T-helper 17 cell (primary cell): ENCODE measurements at places on chromosomes 2 and 18. TPM values are rescaled to one million over a fixed set of nuclear protein-coding genes. Genes with fewer than 3 reads are reported as not detected.

- H3K36me3 ChIP-seq, result peaks cover 4% of the 10 kb centered on the region
- H3K27ac ChIP-seq, result peak overlapping the region; percentile 95
- DNase-seq, result no peak
- no peaks in the 10 kb centered on the region for H3K27me3 ChIP-seq
- peak overlapping the region; percentile 82 for H3K4me3 ChIP-seq
Measured at GRCh38 chr2:96205888-96206287, 2.7 kb downstream of the STARD7 start.

- H3K36me3 ChIP-seq, result no peaks in the 10 kb centered on the region
- DNase-seq, result no peak
- H3K27me3 ChIP-seq, result no peaks in the 10 kb centered on the region
- H3K27ac ChIP-seq, result no peak overlapping the region
- H3K4me3 ChIP-seq, result no peak overlapping the region
- no peaks in the 10 kb centered on the region for H3K4me1 ChIP-seq
Measured at GRCh38 chr2:73337828-73338227, 44.5 kb upstream of the EGR4 start.

DNA sequence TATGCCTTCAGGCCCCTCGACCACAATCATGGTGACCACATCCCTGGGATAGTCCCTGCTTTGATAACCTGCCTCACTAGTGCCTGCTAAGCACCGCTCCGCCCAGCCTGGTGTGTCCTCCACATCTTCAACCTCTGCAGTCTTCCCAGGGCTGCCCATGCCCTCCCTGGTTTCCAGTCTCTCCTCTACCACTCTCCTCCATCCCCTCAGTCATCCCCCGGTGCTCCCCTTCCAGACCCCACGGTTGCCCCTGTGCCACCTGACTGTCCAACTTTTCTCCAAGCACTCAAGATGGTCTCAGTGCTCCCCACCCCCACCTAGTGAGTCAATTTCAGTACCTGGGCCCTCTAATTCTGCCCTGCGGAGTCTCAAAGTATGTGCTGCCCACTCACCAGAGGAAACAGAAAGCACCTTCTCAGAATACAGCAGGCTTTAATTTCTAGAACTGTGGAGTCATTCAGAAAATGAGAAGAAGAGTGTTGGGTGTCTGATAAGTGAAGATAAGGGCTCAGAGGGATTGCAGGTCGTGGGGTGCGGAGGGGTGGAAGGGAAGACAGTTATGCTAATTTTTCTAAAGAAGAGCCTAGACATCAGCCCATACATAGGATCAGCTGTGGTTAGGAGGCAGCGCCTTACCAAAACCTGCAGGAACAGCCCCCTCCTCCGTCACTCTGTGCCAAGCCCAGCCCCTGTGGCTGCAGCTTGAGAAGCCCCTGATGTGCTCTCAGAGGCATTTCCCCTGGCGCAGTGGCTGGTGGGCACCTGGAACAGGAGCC is 53.6 kb upstream of the CAB39 start:
- no peak for DNase-seq
- peak overlapping the region; percentile 96 for H3K27ac ChIP-seq
- H3K36me3 ChIP-seq, result peaks cover 3% of the 10 kb centered on the region
- H3K4me3 ChIP-seq, result peak overlapping the region; percentile 91

DNA sequence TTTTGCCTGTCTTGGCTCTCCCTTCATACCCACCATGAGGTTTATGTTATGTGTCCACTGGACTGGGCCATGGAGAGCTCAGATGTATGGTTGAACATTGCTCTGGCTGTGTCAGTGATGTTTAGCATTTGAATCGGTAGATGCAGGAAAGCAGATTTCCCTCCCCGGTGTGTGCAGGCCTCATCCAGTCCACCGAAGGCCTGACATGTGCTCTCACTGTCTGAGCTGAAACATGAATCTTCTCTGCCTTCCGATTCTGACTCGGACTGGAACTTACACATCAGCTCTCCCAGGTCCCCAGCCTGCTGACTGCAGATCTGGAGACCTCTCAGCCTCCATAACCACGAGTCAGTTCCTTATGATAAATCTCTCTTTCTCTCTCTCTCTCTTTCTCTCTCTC is 72.4 kb upstream of the SLC66A3 start:
- H3K27me3 ChIP-seq, result peaks cover 23% of the 10 kb centered on the region
- no peaks in the 10 kb centered on the region for H3K36me3 ChIP-seq
- H3K4me1 ChIP-seq, result peaks cover 2% of the 10 kb centered on the region
- no peak overlapping the region for H3K27ac ChIP-seq
- DNase-seq, result no peak
- H3K4me3 ChIP-seq, result no peak overlapping the region

- peaks cover 14% of the 10 kb centered on the region for H3K27me3 ChIP-seq
- H3K36me3 ChIP-seq, result no peaks in the 10 kb centered on the region
Measured at GRCh38 chr18:57854726-57855125, 51.6 kb upstream of the ATP8B1 start.

- no peaks in the 10 kb centered on the region for H3K36me3 ChIP-seq
- no peak overlapping the region for H3K27ac ChIP-seq
- no peak for DNase-seq
- H3K4me1 ChIP-seq, result no peaks in the 10 kb centered on the region
Measured at GRCh38 chr2:3139906-3140305, 237.7 kb downstream of the EIPR1 start.

DNA sequence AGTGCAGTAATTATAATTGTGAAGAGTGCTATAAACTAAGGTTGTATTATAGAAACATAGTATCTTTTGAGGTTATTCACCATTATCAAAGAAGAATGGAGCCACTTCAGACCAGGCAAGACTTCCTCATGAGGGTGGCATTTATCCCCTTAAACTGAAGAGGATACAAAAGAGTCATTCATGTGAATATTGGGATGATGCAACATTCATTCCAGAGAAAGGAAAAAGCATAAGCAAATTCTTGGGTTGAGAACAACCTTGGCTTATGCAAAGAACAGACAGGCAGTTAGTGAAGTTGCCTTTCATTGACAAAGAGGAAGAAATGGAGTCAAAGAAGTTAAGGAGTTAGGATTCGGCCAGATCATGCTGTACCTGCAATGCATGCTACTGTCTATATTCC is 682.5 kb downstream of the MBD2 start:
- no peak overlapping the region for H3K27ac ChIP-seq
- H3K36me3 ChIP-seq, result no peaks in the 10 kb centered on the region
- DNase-seq, result no peak
- no peak overlapping the region for H3K4me3 ChIP-seq
- H3K4me1 ChIP-seq, result no peaks in the 10 kb centered on the region

DNA sequence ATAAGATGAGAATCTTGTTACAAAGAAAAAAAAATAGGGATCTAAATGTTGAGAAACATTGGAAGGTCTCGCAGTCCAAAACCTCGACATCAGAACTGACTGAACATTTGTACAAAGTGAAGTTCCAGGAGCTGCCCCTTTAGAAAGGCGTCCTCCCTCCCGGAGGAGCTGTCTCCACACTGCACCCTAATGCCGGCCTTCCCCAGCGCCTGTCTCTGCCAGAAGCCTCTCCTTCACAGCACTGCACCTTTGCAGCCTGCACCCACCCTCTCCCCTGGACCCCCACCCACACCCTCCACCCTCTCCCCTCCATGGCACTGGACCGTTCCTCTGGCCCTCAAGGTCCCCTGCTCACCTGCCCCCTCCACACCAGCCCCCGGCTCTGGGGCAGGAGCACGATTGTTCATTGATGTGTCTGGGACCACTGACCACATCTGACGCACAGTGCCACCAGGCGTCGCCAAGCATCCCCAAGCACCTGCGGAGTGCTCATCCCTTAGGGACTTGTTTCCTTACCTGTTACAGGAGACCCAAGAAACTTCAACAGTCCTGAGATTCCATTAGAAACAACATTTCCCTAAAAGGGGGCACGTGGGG is 90.3 kb upstream of the SNTG2 start:
- H3K27ac ChIP-seq, result no peak overlapping the region
- no peak for DNase-seq
- peaks cover 7% of the 10 kb centered on the region for H3K4me1 ChIP-seq

GRCh38 chr2:36587101-36587500 is 10.9 kb downstream of the FEZ2 start:
- peaks cover 22% of the 10 kb centered on the region for H3K4me1 ChIP-seq
- no peak overlapping the region for H3K4me3 ChIP-seq
- H3K27ac ChIP-seq, result no peak overlapping the region
- DNase-seq, result no peak

- H3K4me3 ChIP-seq, result peak overlapping the region; percentile 96
- H3K4me1 ChIP-seq, result peaks cover 16% of the 10 kb centered on the region
- H3K27me3 ChIP-seq, result no peaks in the 10 kb centered on the region
- H3K36me3 ChIP-seq, result peaks cover 3% of the 10 kb centered on the region
Measured at GRCh38 chr2:24792542-24792873, 683 bp downstream of the PTRHD1 start.

AOX1 gene
- total RNA-seq, result not detected

RMND5A gene
- total RNA-seq, result 42.3 TPM

DNAH7 gene
- 0.37 TPM for total RNA-seq

LIMS3 gene
- total RNA-seq, result not detected
